ENCODE measurements at places on chromosomes 1 and 21.

- no peak for DNase-seq
Measured at GRCh38 chr1:19209439-19209989, 552 bp downstream of the UBR4 start.

- DNase-seq, result no peak
Measured at GRCh38 chr1:119327450-119328155, 41.0 kb upstream of the HAO2 start.

- peak; percentile 37 for DNase-seq
Measured at GRCh38 chr1:50047916-50048694, 24.4 kb upstream of the AGBL4 start.

DNA sequence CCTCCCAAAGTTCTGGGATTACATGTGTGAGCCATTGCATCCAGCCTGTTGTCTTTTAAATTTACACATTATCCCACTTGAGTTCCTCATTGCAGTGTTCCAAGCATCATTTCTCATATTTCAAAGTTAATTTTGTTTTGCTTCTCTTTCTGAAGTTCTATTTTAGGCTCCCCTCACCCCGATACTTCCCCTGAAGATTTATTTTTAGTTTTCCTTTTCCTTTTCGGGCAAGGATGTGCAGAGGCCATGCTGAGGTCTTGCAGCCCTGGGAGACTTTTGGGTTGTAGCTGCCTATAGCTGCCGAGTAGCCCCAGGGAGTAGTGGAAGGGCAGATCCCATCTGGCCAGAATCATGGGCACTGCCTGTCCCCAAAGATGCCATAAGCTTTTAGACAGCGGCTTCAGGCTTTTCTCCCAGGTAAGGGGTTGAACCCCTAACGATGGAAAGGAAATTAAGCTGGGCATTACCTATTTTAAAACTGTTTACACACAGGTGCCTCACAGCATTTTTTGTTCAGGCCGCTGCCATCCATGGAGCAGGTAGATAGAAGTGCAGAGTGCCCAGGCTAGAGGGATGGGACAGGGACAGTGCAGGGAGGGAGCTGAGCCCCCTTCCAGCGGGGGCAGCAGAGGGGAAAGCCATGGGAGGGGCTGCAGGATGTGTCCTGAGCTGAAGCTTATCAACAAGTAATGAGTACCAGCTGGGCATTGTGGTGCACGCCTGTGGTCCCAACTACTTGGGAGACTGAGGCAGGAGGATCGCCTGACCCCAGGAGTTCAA lies 15.9 kb downstream of the PSEN2 start:
- DNase-seq, result no peak

GRCh38 chr1:225766967-225767633 lies 10.5 kb upstream of the SRP9 start:
- DNase-seq, result no peak

GRCh38 chr1:171969226-171969625 lies 127.9 kb downstream of the DNM3 start:
- no peak for DNase-seq

GRCh38 chr1:170203693-170204092 lies 57.9 kb downstream of the NTMT2 start:
- DNase-seq, result no peak

DNA sequence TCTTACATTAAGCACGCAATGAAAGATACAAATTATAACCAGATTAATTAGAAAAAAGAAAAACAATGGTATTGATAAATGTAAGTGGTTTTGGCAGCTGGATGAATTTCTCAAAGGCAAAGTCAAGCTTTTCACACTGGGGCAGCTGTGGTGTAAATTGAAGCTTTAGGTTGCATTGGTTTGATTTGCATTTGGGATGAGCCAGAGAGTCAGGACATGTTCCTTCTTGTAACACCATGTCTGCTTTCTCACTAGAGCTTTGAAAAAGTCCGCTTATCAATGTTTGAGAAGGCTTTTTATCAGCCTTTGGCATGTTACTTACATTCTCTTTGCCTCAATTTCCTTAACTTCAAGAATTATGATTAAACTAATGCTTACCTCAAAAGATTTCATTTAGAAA lies 173.9 kb downstream of the GPATCH2 start:
- no peak for DNase-seq

DNA sequence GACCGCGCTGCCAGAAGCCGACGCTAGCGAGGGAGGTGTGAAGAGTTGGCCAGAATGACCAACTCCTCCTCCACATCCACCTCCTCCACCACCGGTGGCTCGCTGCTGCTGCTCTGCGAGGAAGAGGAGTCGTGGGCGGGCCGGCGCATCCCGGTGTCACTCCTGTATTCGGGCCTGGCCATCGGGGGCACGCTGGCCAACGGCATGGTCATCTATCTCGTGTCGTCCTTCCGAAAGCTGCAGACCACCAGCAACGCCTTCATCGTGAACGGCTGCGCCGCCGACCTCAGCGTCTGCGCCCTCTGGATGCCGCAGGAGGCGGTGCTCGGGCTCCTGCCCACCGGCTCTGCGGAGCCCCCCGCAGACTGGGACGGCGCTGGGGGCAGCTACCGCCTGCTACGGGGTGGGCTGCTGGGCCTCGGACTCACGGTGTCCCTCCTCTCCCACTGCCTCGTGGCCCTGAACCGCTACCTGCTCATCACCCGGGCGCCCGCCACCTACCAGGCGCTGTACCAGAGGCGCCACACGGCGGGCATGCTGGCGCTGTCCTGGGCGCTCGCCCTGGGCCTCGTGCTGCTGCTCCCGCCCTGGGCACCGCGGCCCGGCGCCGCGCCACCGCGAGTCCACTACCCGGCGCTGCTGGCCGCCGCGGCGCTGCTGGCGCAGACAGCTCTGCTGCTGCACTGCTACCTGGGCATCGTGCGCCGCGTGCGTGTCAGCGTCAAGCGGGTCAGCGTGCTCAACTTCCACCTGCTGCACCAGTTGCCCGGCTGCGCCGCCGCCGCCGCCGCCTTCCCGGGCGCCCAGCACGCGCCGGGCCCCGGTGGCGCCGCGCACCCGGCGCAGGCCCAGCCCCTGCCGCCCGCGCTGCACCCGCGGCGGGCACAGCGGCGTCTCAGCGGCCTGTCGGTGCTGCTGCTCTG lies 1.2 kb downstream of the GPR88 start:
- DNase-seq, result no peak

- no peak for DNase-seq
Measured at GRCh38 chr21:41141031-41141457, 26.9 kb upstream of the BACE2 start.

- no peak for DNase-seq
Measured at GRCh38 chr1:97593192-97593591, 327.6 kb downstream of the DPYD start.

- no peak for DNase-seq
Measured at GRCh38 chr1:3296826-3297225, 157.6 kb upstream of the ARHGEF16 start.

- DNase-seq, result no peak
Measured at GRCh38 chr1:215118081-215118480, 35.5 kb downstream of the KCNK2 start.

DNA sequence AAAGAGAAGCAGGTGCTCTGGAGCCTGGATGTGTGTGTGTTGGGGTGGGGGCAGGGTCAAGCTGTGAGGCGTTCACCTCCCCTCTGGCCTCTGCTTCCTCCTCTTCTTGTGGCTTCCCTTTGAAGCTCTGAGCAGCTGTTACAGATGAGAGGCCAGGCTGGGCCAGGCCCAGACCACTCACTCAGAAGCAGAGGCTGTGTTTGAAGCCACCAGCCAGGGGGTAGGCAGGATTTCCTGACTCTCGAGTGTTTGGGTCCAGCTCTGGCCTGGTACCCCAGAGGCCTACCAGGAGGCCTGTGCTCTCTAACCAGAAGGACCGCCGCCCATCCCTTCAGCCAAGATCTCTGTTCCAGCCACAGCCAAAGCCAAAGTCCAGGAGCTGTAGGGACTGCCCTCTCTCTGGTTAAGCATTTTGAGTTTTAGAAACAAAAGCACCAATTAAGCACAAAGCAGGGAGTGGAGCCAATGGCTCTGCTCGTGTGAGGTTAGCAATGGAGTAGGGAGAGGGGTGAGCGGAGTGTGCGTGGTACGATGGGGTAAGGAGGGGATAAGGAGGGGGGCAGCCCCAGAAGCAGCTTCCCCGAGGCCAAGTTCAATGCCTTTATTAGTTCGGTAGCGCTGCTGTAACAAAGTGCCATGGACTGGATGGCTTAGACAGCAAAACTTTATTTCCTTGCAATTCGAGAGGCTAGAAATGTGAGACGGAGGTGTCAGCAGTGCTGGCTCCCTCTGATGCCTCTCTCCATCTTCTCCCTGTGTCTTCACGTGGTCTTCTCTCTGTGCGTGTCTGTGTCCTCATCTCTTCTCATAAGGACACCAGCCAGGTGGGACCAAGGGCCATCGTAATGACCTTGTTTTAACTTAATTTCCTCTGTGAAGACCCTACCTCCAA lies 20.5 kb downstream of the RCSD1 start:
- no peak for DNase-seq

DNA sequence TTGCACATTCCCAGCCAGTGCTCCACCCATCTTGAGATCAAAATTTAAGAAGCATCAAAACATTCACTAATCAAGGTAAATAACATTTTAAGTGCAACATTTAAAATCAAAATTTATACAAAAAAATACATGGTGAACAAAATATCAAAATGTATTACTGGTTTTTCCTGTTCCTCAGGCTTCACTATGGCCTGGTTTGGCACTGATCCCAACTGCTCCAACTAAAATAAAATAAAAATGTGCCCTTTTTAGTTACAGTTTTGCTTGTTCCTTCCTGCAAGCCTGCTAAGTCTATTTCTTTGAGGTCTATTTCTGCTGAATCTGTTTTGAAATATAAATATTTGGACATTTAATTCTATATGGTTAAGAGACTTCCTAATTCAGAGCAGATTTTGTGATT lies 54.9 kb downstream of the ADAMTS1 start:
- DNase-seq, result no peak

DNA sequence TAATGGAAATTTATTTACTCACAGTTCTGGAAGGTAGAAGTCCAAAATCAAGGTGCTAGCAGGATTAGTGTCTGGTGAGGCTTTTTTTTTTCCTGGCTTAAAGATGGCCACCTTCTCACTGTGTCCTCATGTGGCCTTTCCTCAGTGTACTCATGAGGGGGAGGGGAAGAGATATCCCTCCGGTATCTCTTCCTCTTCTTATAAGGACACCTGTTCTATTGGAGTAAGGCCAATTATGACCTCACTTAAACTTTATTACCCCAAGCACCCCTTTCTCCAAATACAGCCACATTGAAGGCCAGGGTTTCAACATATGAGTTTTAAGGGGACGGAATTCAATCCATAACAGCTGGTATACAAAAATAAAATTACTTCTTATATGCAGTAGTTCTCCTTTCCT lies 203.7 kb upstream of the C1orf87 start:
- no peak for DNase-seq

DNA sequence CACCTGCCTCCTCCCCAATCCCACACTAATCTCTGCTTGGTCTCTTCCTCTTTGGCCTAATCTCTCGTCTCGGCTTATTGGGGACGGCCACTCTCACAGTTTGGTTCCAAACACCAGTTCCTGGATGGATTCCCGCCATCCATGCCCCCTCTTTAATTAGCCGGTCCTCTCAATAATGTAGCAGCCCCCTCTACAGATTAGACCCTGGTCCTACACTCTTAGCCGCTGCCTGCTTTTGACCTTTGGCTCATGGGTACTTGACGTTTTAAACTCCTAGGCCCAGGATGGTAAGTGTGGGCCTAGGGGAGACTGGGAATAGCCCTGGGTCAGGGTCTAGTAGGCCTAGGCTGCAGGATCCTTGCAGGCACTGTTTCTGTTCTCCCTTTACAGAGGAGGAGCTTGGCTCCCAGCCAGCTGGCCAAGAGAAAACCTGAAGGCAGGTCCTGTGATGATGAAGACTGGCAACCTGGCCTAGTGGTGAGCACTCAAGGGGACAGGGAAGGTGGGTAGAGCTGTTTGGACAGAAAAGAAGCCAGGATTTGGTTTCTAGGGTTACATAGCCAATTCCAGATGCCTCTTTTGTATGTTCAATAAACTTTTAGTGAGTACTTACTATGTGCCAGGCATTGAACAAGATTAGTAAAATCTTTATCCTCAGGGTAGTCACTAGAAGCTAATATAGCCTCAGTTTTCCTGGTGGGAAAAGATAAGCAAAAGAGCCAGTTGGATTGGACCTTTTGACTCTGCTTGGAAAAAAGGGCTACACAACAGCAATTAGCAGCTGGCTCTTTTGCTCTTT lies 758 bp downstream of the RAD54L start:
- no peak for DNase-seq

DNA sequence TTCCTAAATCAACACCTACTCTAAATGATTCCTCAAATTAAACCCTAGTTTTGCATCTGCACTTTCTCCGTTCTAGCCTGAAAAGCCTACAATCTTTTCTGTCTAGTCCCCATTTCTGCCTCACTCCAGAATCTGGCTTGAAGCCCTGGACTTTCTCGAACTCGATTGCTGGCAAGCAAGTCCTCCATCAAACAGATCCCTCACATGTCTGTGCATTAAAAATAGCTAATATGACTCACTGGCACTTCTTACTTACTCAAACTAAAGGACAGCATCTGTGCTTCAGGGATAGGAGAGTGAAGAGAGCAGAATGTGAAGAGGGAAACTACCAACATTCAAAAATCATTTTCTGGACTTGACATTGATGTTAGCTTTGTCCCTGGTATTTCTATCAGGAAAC lies 51.8 kb upstream of the CXADR start:
- no peak for DNase-seq

- DNase-seq, result peak; percentile 14
Measured at GRCh38 chr1:24558902-24559791, 3.3 kb downstream of the NCMAP start.

GRCh38 chr1:160227034-160227433 lies 21.9 kb downstream of the PEA15 start:
- no peak for DNase-seq

DNA sequence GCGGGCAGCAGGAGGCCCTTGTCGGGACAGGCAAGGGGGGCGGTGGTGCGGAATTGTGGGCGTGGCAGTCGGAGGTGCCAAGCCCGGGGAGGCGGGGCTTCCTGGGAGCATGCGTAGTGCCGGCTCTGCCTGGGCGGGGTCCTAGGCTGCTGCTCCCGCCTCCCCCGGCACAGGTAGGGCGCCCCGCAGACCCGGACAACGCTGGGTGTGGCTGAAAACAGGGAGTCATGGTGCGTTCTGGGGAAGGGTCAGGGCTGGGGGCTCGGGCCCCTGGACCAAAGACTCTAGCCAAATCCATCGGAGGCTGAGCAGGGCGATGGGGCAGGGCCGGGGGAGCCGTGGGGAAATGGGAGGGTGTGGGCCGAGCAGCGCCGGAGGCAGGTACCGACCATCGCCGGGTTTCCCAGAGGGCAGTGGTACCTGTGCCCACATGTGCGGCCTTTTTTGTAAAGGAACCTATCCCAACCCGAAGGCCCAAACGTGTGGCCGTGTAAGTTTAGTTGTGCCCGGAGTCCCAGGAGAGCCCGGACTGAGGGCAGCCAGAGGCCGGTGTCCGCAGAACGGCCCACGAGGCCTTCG lies 231.9 kb downstream of the SDCCAG8 start:
- no peak for DNase-seq

- no peak for DNase-seq
Measured at GRCh38 chr1:202998836-202999750, 8.1 kb upstream of the TMEM183A start.

DNA sequence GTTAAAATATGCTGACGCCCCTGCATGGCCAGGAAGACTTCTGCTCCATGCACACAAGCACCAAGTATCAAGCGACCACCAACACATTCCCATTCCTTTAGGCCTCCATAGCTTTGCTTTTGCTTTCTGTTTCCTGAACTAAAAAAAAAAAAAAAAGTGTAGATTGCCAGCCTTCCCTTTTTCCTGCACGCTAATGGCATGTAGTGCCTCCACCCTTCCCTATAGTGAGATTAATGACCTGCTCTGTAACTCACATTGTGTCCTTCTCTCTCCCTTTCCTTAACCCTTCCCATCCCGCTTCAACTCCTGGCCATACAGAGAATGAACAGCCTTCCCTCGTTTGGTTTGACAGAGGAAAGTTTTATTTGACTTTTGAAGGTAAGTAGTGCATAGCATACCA lies 57.1 kb upstream of the DYNLT5 start:
- no peak for DNase-seq

- DNase-seq, result no peak
Measured at GRCh38 chr1:3473381-3473844, 18.9 kb downstream of the ARHGEF16 start.
